Activated CD4-positive, alpha-beta T cell treated with anti-CD3 and anti-CD28 coated beads, Interleukin-2, amount 50 U/mL, for 16 hours (primary cell): ENCODE measurements at places on chromosomes 5 and 9.
A peak's percentile ranks its signal among the peaks of the same experiment; 100 is the strongest.

GRCh38 chr5:66671305-66671704 is 75.1 kb downstream of the MAST4 start:
- DNase-seq, result no peak

DNA sequence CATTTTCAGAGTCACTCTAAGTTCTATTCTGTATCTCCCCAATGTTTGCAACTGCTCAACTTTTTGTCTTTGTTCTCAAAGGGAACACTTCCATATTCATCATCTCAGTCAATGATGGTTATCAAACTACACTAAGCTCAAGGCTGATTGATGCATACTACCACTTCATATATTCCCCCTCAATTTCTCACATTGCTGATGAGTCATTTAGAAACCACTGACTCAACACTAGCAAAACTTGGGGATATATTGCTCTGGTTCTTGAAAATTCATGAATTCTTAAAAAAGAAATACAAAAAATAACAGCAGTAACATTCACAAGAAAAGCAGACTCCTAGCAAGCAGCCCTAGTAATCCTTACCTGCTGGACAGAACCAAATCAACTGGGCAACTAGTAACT is 52.2 kb downstream of the ABHD17B start:
- peak; percentile 85 for DNase-seq

GRCh38 chr5:179595916-179596315 is 27.6 kb downstream of the HNRNPH1 start:
- no peak for DNase-seq

GRCh38 chr9:108913391-108913790 is 20.5 kb downstream of the ELP1 start:
- DNase-seq, result no peak

- no peak for DNase-seq
Observed at GRCh38 chr5:171840066-171840465, 54.4 kb downstream of the SMIM23 start.

DNA sequence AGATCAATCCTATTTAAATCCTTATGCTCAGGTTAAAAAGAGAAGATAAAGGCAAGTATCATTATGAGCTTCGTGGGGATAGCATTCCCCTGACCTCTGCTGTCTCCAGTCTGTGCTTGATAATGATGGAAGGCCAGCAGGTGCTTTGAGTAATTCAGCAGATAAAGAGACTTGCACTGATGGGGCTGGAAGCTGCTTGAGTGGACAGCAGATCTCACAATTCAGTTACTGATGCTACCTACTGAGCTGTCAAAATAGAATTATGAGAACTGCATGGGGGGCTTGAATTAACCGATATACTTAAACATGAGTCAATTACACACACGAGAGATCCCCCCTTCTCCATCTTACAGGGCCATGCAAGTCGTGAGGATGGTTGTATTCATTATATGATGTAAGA is 107.7 kb upstream of the GPR151 start:
- DNase-seq, result no peak

GRCh38 chr9:4382722-4383317 is 83.0 kb upstream of the GLIS3 start:
- DNase-seq, result no peak

GRCh38 chr5:34622098-34622400 is 34.1 kb upstream of the RAI14 start:
- DNase-seq, result no peak

DNA sequence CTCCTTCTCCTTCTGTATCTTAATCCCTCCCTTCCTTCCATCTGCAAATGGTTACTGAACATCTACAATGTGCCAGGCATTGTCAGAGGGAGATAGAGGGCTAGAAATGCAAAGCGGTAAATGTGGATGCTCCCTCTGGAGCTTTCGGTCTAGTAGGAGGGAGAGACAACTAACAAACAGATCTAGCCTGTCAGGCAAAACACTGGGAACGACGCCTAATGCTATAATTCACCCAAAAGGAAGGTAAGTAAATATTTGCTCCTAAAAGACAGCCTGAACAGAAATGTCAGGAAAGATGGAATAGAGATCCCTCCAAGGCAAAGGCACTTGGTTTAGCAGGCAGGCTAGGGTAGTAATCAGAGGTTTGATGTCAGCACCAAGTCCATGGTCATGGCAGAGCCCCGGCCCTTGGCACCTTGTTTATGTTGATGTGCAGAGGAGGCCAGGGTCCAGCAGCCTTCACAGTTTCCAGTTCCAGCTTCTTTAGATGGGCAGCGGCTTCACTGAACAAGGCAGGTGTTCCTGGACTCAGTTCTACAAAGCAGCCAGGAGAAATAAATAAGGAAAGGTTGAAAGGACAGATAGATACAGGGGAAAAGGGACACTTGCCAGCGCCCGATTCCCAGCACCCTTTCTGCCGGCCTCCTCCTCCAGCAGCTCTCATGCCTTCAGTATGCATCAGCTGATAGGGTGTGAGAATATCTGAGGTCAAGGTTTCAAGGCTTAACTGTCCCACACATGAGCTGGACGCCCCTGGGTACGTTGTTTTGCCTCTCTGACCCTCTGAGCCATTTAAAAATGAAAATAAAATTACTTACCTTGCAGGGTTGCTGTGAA is 46.5 kb upstream of the FRRS1L start:
- DNase-seq, result no peak

DNA sequence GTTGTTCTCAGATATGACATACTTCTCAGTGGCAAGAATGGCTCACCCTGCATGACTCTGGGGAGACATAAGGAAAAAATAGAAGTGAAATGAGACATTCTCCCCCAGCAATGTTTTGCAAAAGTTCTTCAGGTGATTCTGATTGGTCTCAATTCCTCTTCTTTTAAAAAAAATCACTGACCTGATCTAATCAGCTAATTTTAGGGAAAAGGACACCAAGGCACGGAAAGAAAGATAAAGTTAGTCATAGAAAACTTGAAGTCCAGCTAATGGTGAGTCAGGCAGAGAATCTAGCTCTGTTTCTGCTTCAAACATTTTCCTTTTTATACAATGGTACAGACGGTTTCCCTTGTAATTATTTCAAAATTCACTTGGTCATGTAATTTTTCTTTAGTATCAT is 1018.9 kb upstream of the ARRDC3 start:
- no peak for DNase-seq

DNA sequence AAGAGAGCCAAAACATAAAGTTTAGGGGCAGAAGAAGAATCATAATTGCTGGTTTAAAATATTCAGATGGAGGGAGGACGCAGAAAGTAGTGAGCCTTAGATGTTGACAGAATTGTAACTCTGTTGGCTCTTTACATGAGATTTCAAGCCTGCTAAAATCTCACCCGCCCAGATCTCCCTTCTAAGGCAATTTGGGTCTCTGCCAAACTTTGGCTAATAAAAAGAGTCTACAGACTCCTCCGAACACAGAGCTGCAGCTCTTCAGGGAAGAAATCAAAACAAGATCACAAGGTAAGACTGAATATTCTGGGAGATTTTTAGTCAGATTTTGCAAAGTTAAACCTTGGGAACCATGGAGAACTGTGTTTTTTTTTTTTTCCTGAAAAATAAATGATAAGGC is at the start of gene IL33:
TSS of gene IL33 (plus strand) at position 246 of the 400 bp plus-strand sequence. CDS start 25,888 bp downstream, outside the sequence.
- DNase-seq, result no peak

- DNase-seq, result no peak
Observed at GRCh38 chr9:109231593-109231992, 64.5 kb upstream of the FRRS1L start.

GRCh38 chr5:77849308-77849900 is 73.3 kb upstream of the TBCA start:
- no peak for DNase-seq

DNA sequence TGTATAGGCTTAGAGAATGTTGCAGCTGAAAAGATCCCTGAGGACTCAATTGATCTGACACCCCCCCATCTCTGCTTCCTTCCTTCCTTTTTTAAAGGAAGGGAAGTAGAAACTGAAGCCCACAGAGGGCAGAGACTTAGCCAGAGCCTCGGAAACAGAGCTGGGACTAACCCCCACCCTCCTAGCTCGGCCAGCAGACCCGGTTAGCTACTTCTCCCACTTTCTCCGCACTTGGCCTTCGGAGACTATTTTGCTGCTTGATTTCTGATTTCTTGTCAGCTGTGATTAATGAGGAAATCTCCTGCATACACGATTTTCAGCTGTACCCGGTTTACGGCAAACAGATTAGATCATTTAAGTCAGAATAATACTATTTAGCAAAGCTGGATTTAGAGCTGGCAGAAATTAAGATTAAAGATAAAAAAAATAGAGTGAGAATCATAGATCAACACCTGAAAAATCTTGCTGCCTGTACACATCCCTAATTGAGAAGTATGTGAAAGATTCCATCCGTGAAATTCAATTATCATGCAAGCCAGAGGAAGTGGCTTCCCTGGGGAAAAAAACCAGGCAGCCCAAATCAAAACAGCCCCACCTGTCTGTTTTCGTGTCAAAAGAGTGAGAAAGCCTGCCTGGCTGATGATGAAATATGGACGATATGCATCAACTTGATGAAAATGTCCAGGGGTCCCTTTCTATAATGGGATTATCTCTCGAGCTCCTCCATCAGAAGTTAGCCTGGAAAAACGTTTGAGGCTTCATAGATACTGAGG is 159.5 kb upstream of the SHB start:
- no peak for DNase-seq

DNA sequence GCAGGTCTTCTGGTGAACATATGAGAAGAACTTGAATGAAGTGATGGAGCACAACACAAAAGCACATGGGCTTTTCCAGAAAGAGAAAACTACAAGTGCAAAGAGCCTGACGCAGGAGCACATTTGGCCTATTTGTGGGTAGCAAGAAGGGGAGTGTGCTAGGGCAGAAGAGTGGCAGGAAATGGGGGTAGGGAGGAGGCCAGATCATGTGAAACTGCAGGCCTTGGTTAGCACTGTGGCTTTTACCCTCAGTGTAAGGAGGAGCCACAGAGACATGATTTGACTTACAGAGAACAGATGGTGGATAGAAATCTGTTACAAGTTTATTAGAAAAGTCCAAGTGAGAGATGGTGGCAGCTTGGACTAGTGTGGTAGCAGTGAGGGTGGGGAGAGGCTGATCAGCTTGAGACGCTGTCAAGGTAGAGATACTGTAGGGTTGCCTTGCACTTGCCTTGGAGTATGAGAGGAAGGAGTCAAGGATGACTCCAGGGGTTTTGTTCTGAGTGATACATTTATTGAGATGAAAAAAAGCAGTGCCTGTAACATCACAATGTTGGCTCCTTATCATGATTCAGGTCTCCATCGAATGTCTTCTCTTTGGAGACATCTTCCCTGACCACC is 126.7 kb downstream of the PPP2R2B start:
- DNase-seq, result peak; percentile 76

- DNase-seq, result no peak
Observed at GRCh38 chr5:178123966-178124925, 6.6 kb upstream of the RMND5B start.

- DNase-seq, result no peak
Observed at GRCh38 chr9:20376731-20377375, 245.4 kb downstream of the MLLT3 start.

- no peak for DNase-seq
Observed at GRCh38 chr9:133273098-133273497, 1.9 kb downstream of the ABO start.

DNA sequence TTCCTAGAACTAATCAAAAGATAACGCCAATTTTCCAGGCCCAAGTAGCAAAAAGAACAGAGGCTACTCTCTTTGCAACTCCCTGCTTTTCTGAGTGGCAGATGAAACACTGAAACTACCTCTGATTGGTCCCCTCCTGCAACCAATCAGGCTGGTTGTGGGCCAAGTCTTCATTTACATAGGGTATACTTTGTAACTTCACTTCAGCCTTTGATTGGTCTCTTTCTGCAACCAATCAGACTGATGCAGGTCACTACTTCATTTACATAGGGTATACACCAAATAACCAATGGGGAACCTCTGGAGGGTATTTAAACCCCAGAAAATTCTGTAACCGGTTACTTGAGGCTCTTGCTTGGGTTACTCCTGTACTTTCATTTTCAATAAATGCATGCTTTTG is 289.6 kb downstream of the MED10 start:
- DNase-seq, result no peak

DNA sequence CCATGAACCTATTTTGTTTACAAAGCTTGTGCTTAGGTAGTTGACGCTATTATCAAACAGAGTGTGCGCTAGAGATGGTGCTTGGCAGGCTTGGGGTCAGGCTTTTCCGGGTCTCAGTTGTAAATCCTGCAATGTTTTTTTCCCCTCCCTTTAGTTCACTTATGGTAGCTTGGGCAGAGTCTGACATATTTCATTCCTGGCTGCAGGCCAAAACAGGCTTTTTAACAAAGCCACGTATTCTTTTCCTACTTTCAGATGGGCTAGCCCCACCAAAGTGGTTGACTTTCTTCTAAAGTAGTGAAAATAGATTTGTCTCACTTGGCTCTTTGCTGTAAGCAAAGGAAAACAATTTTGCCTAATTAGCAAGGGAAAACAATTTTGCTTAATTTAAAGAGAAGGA is 58.0 kb upstream of the FBN2 start:
- no peak for DNase-seq

GRCh38 chr9:108761655-108762347 is 94.0 kb downstream of the ACTL7B start:
- peak; percentile 34 for DNase-seq

DNA sequence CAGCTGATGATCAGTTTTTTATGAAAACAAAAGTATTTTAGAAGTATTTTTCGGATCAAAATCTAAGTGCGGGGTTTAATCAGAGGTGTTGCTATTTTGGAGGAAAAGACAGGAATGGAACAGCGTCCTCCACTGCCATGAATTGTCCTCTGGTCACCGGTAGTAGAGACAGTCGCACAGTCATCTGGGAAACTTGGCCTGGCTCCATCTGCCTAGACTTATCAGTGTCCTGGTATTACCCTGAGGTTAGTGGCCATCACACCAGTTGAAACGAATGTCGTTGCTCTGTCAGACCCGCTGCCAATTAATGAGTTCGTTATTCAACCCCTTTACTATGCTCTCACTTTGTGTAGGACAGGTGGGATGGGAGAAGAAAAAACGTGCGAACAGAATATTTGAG is 8.2 kb downstream of the TLX3 start:
- DNase-seq, result no peak

DNA sequence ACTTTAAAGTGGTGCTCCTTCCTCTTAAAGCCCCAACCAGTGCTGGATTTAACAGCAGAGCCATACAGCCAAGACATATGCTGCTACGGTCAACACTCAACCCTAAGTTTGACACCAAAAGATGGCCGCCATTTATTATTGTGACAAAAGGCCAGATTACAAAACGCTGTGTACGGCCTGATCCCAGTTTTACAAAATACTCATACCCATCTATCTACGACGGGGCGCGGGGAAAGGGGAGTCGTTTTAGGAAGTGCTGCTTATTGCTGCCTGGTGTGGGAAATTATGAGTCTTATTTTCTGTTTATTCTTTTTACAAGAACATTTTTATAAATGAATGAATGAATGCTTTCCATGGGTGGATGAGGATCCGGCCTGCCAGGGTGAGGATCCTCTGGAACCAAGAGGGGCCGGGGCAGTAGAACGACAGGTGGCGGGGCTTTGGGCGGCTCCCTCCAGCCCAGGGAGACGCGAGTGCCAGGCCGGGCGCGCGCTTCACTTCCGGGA is 457 bp upstream of the IDNK start:
- DNase-seq, result peak; percentile 67

- no peak for DNase-seq
Observed at GRCh38 chr5:129003232-129003631, 37.9 kb downstream of the SLC27A6 start.

GRCh38 chr9:19976226-19976625 is 187.4 kb upstream of the SLC24A2 start:
- peak; percentile 84 for DNase-seq
